ENCODE measurements at places on chromosomes 7 and 10. TPM values are rescaled to one million over a fixed set of nuclear protein-coding genes. Genes with fewer than 3 reads are reported as not detected.

- H3K27ac ChIP-seq: no peak overlapping the region
- peaks cover 16% of the 10 kb centered on the region for H3K36me3 ChIP-seq
- DNase-seq: no peak
- H3K4me1 ChIP-seq: peaks cover 11% of the 10 kb centered on the region
Measured at GRCh38 chr7:105256761-105257231, 131.9 kb downstream of the SRPK2 start.

DNA sequence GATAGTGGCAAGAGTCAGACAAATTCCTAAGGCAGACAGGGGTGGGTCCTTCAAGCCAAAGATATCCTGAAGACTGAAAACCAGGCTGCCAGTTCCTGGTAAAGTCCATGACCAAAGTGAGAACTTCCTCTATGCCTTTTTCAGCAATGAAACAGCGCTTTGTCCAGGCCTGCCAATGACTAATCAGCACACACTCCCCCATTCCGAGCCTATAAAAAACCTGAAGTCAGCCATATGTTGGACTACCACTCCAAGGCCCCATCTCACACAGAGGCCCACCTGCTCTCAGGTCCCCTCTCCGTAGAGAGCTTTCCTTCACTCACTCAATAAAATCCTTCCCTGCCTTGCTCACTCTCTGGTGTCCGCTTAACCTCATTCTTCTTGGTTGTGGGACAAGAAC, 402.2 kb downstream of the ANKRD7 start:
- H3K27ac ChIP-seq: no peak overlapping the region
- H3K4me3 ChIP-seq: no peak overlapping the region
- H3K4me1 ChIP-seq: peaks cover 4% of the 10 kb centered on the region
- DNase-seq: no peak

The NCF1 gene
- total RNA-seq: 0.33 TPM

GRCh38 chr7:45973725-45974532, 52.9 kb upstream of the IGFBP3 start:
- DNase-seq: no peak
- no peaks in the 10 kb centered on the region for H3K36me3 ChIP-seq
- H3K27me3 ChIP-seq: no peaks in the 10 kb centered on the region

The CYP26A1 gene
- 70.4 TPM for total RNA-seq

DNA sequence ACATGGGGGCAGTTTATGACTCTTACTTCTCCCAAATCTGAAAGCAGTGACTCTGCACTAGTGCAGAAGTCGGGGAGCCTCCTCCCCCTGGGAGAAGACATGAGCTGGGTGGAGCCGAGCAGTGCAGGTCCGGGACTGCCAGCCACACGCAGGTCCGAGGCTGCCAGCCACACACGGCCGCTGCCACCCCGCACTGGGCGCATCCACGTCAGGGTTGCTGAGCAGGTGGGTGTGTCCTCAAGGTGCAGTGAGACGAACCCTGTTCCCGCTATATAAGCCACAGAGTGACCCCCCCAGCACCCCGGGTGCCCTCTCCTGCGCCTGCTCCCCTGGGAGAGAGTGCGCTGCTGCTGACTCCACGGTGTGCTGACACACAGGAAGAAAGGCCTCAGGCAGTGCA, 430.2 kb downstream of the PTPRN2 start:
- no peaks in the 10 kb centered on the region for H3K4me1 ChIP-seq
- no peak overlapping the region for H3K27ac ChIP-seq
- H3K27me3 ChIP-seq: no peaks in the 10 kb centered on the region
